NCI-H1930 (cell line): ENCODE measurements at places on chromosomes 2 and 18.

DNA sequence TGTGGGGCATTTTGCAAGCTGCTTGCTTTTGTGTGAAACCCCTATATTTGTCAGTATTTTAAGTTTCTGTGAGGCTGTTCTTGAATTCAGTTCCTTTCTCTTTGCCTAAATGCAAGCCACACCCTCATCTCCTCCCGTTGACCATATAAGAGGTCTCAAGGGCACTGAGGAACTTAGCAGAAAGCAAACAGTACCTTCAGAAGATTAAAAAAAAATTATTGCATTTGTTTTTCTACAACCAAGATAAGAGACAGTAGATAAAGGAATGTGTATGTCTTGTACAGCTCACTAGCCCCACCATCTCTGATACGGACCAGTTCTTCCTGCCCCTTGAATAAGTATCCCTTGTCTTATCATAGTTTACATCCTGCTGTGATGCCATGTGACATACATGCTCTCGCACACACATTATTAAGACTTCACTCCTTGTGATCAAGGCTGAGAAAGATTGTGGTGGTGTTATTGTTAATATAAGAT, 64.2 kb downstream of the NPAS2 start:
- no peak for DNase-seq

DNA sequence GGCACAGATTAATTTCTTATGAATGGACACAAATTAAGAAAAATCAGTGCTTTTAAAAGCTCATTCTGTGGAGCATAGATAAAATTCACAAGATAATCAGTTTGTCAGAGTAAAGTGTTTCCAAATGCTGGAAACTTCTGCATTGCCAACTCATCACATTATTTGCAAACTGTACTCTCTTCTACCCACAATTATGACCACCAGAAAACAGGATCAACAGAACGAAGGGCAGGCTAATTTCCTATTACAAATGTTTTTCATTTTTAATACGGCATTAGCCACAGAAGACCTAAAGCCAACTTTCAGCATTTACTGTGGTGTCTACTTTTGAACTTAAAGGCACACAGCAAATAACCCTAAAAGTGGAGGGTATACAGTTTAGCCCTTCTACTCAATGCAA, 6.0 kb downstream of the IRS1 start:
- no peak for DNase-seq

GRCh38 chr2:229611360-229611759, 103.0 kb downstream of the DNER start:
- DNase-seq = no peak

- DNase-seq = no peak
These were observed 1.4 kb upstream of the ACTG2 start for GRCh38 chr2:73891276-73891901.

- DNase-seq = no peak
These were observed 40.3 kb downstream of the RRM2 start for GRCh38 chr2:10162586-10163497.

- DNase-seq = no peak
These were observed 491 bp downstream of the L3MBTL4 start for GRCh38 chr18:6414118-6414722.

DNA sequence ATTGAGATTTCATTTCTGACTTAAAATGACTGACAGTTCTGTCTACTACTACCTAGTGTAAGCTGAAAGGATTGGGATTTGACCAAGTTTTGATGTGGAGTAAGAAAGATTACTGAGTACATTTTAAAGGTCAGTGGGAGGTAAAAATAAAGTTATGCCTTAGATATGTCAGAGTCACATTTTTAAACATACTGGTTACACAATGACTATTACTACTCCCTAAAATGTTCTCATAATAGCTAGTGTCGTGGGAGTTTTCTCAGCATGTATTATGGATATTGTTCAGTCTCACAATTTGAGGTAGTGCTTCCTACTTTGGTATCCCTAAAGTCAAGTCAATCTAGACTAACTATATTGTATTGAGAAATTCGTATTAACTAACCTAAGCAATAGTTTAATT, 1092.5 kb downstream of the LRP1B start:
- no peak for DNase-seq

DNA sequence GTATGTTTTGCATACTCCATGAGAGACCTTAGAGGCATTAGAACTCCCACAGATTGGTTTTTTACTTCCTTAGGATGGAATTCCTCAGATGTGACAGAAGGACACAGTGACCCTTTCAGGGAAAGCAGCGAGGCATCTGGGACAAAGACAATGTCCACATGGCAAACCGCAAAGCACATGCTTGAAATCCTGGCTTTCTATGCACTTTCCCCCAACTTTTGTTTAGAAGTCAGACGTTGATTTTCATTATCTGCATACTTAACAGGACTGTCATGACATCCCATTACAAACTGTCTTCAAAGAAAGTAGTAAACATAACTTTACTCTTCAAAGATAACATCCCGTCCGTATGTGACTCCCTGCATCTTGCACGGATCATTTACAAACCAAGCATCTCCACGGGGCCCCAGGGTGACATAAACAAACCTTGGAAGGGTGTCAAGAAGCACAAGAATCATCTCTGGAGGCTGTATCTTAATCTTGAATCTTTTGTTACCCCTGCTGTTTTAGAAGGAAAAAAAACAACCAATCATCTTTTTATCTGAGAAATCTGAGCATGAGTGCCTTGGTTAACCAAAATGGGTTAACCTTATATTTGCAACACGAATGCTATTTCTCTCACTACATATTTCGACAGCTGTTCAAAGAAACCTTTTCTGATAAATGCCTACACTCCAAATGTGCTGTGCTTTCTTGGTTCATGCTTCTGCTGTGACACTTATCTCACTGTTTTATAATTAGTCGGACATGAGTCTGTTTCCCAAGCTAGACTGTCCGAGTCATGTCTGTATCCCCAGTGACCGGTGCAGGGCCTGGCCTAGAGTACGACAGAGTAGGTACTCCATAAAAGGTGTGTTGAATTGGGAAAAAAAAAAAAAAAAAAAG, 90.8 kb downstream of the CCBE1 start:
- DNase-seq = no peak

- no peak for DNase-seq
These were observed 97.4 kb upstream of the STK17B start for GRCh38 chr2:196268538-196269338.

GRCh38 chr2:157093666-157094065, 163.8 kb upstream of the GALNT5 start:
- no peak for DNase-seq

DNA sequence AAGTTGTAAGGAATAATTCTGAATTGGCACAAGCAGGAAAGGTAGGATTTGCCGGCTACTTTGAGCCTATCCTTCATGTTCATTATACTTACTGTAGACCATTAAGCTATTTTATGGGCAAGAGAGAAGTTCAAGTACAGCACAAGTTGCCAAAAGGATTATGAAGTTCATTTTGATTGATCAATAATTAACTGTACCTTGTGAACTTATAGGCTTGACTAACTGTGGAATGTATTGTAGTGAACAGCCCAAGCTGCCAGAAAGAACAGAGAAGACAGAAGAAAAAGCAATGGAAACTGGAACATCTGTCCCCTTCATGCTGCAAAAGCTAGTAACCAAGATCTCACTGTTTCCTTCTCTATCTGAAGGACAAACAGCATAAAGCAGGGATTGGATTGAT, 810.1 kb upstream of the ZEB2 start:
- DNase-seq = no peak

DNA sequence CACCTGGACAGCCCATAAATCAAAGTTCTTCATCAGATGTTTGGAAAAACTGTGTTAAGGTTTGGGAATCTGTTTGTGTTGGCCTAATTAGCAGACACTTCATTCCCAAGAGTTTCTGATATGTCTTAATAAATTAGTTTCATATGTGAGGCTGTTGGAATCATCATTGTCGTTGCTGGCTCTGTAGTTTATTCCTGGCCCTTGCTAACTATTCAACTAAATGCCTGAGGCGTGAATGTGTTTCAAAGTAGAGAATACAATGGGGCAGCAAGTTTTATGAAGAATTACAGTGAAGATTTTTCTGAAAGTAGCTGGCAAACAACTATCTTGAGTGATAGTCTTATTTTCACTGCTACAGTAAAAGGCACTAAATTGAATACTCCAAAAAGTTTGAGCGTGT, 141.1 kb downstream of the PARD3B start:
- no peak for DNase-seq

DNA sequence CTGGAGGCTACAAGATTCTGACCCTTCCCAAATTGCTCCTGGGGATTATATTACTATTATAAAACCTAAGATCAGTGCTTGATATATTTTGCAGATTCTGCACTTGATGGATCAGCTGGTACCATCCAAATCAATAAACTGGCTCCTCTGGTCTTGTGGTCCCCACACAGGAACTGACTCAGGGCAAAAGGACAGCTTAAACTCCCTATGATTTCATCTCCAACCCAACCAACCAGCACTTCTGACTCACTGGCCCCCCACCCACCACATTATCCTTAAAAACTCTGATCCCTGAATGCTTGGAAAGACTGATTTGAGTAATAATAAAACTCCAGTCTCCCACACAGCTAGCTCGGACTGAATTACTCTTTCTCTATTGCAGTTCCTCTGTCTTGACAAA, 82.1 kb downstream of the TMEM163 start:
- DNase-seq = no peak

GRCh38 chr18:10457767-10458166, 3.3 kb downstream of the APCDD1 start:
- DNase-seq = no peak

GRCh38 chr2:112260295-112260625, 5.4 kb upstream of the ZC3H8 start:
- no peak for DNase-seq

GRCh38 chr2:236575510-236575909, 5.9 kb downstream of the ACKR3 start:
- no peak for DNase-seq

DNA sequence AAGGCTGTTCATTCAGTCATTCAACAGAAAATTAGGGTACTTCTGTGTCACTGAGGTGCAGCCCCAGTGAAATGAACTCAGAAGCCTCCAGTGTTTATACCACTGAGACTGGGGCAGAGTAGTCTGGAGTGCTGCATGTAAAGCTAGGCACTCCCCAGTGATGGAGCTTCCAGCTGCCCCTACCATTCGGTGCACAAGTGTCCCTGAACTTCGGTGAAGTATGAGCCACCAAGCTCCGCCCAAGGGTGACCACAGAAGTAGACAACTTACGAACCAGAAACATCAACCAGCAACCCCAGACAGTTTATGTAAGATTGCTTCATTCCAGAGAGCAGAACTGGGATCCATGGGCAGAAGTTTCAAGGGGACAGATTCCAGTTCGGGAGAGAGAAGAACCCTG, 70.6 kb upstream of the FOSL2 start:
- DNase-seq = no peak

DNA sequence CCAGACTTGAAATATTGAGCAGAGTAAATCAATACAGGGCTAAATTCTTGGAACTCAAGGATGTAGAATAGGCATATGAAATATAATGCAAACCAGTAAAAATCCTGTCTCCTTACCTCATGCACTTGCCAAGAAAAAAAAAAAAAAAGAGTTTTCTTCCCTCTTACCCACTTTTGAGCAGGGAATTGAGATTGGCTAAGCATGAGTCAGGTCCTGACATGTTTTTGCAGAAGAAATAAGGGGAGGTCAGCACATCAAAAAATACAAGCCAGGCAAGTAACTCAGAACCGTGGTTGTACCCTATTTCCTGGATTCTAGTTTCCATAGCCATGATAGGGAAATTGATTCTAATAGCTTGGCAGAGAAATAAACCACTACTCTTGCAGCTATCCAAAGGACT, 1526.7 kb downstream of the LRP1B start:
- DNase-seq = no peak

DNA sequence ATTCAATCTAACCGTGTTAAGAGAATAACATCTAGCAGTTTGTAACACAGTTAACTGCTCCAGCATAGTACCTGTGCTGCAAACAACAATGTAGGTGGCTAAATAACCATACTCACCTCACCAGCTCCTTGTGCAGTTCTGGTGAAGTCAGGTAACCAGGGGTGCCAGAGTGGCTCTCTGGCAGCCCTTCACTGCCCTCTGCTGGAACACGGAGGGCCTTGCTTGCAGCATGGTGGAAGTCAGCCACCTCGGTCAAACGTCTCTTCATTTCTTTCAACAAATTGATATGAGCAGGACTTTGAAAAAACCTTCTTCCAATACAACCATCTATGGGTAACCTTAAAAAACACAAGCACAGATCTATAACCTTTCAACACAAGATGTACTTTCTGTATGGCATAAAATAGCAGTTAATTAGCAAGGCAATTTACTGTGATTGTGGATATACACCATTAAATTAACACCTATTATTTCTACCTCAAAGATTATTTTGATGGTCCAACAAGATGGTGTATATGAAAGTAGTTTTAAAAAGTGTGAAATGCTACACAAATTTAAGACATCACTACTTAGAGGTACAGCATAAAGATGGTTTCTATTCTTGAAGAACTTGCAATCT, 56.6 kb downstream of the EPG5 start:
- DNase-seq = peak; percentile 22

DNA sequence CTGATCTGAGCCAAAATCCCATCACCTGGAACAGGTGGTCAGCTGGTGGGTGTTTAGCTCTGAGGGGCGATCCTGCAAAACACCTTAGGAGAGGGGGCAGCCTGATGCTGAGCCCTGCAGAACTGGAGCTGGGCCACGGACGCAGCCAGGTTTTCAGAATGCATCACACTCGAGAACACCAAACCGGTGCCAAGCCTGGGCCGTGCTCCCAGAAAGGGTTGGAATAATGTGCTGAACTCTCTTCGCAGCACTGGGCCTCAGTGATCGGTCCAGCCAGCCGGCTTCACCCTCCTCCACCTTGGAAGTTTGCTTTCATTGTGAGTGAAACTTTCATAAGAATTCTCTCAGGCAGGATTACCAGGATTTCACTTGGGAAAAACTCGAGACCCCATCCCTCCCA, 56.5 kb upstream of the TTC39C start:
- no peak for DNase-seq

GRCh38 chr2:37833423-37833822, 91.7 kb upstream of the RMDN2 start:
- no peak for DNase-seq

DNA sequence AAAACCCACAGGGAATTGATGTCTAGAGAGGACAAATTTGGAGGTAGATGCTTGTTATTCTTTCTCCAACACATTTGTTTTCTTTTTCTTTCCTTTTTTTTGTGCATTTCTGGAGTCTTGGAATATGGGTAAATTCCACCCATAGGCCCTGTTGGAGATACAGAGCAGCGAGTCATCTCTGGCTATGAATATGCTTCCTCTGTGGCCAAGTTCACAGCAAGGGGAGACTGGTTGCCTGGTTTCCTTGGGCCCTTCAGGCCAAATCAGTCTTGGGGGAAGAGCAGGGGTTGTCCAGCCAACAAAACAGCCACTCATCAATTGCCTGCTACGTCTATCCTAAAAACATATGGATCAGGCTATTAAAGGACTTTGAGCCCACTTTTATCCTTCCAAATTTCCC, 27.5 kb downstream of the SP100 start:
- DNase-seq = no peak

DNA sequence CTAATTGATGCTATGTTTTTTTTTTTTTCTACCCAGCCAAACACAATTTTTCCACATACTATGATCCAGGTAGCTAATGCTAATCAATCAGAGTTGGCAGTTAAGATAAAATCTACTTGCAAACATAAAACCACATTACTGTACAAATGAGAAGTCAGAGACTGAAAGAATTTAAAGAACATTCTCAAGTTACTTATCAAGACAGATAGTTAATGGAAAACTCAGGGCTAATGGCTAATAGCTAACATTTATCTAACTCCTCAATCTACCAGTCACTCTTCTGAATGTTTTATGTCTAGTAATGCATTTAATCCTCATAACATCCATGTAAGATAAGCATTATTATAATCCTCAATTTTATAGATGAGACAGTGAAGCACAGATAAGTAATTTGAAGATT, 537.6 kb upstream of the SETBP1 start:
- no peak for DNase-seq

GRCh38 chr2:234981197-234982095, 29.6 kb downstream of the SH3BP4 start:
- DNase-seq = no peak
